ENCODE measurements at places on chromosomes 3 and 15.
A peak's percentile ranks its signal among the peaks of the same experiment; 100 is the strongest.

GRCh38 chr3:71078723-71079525 is 504.6 kb downstream of the FOXP1 start:
- DNase-seq, result no peak

GRCh38 chr3:176579711-176580185 is 617.5 kb downstream of the TBL1XR1 start:
- DNase-seq, result no peak

GRCh38 chr3:9946112-9947024 is 5.8 kb downstream of the PRRT3 start:
- peak; percentile 47 for DNase-seq

- DNase-seq, result no peak
Observed at GRCh38 chr15:61537337-61537736, 308.2 kb upstream of the RORA start.

- no peak for DNase-seq
Observed at GRCh38 chr15:56910801-56911200, 7.6 kb upstream of the TCF12 start.

Measured in urinary bladder (tissue), 4 donors.